ENCODE measurements at places on chromosomes 7 and 10.

GRCh38 chr7:1639071-1639470 lies 31.0 kb upstream of the ELFN1 start:
- no peak for DNase-seq

DNA sequence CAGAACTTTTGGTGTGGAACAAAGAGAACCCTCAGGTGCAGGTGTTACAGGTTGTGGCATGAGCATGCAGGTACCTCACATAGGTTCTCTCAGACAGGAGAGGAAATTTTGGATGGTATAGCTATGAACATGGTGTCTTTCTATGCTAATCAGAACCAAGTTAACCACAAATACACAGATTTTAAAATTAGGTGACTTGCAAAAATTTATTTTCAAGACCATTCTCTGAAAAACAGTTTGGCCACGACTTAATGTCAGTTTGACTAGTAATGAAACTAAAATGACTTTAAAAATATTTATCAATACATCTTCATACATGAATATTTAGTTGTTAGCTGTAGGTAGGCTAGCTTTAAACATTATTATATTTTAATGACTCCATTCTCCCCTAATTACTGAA lies 129.6 kb downstream of the SRI start:
- no peak for DNase-seq

DNA sequence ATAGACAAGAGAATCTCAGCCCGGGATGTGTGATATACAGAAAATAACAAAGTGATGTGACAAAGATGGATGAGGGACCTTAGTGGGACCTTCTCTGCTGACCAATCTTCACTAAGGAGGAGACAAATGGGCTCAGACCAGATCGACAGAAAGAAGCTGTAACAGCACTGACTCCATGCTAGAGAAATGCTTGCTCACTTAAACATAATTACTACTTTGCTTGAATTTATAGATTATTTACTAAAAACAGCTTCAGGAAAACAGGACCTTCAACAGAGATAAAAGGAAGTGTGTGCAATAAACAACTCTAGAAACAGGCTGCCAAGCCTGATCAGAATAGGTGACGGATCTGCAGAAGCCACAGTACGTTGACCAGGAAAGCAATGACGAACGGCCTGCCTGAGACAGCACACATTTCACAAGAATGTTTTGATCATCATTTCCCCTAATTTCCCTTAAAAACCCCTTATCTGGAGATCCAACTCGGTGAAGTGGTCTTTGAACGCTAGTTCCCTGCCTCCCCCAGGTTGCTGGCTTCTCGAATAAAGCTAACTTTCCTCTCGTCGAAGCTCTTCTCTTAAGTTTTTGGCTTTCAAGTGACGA lies 98.4 kb upstream of the STEAP1B start:
- no peak for DNase-seq

DNA sequence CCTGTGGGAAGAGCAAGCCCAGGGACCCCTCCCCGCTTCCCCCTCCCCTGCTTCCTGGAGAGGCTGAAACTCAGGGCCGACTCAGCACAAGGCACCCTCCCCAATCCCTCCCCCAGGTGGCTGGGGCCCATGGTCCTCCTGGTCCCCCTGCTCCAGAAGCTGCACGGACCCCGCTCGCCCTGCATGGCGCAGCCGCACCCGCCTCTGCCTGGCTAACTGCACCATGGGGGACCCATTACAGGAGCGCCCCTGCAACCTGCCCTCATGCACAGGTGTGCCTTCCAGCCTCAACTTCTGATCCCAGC lies 19.7 kb upstream of the ZNF862 start:
- no peak for DNase-seq

- no peak for DNase-seq
These were observed 29.8 kb downstream of the UBE2D4 start for GRCh38 chr7:43956027-43956426.

DNA sequence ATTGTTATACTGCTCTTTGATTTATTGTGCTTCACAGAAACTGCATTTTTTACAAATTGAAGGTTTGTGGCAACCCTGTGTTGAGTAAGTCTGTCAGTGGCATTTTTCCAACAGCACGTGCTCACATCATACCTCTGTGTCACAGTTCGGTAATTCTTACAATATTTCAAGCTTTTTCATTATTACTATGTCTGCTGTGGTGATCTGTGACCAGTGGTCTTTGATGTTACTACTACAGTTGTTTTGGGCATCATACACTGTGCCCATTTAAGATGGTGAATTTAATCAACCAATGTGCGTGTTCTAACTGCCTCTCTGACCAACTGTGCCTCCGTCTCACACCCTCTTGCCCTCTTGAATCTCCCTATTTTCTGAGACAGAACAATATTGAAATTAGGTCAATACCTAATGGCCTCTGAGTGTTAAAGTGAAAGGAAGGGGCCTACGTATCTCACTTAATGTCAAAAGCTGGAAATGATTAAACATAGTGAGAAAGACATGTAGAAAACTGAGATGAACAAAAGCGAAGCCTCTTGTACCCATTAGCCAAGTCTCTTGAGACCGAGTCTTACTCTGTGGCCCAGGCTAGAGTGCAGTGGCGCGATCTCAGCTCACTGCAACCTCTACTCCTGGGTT lies 20.2 kb upstream of the ASL start:
- DNase-seq: no peak
